ENCODE measurements at places on chromosomes 3 and 15. TPM values are rescaled to one million over a fixed set of nuclear protein-coding genes. Genes with fewer than 3 reads are reported as not detected.

GRCh38 chr3:119301662-119302061, 7.5 kb downstream of the ARHGAP31 start:
- no peak for DNase-seq

- DNase-seq, result no peak
These were observed 279.0 kb upstream of the VEPH1 start for GRCh38 chr3:157782236-157782635.

- DNase-seq, result no peak
These were observed 3.4 kb downstream of the LRIG1 start for GRCh38 chr3:66497288-66497984.

GRCh38 chr3:7158516-7158915, 297.6 kb downstream of the GRM7 start:
- no peak for DNase-seq

Gene PROS1
- total RNA-seq, result 25.4 TPM
